Aorta (tissue), 5 donors: ENCODE measurements at places on chromosomes 6 and 20. TPM values are rescaled to one million over a fixed set of nuclear protein-coding genes. Genes with fewer than 3 reads are reported as not detected.

GSTA1 gene
- 248 TPM for polyA plus RNA-seq

GABRR1 gene
- polyA plus RNA-seq = not detected

PAK5 gene
- polyA plus RNA-seq = 0.08 TPM

PSMG4 gene
- polyA plus RNA-seq = 27.7 TPM

BCAS1 gene
- polyA plus RNA-seq = 0.51 TPM

PGC gene
- polyA plus RNA-seq = 2.5 TPM

MMUT gene
- polyA plus RNA-seq = 13.3 TPM

RFX6 gene
- polyA plus RNA-seq = not detected

DEFB124 gene
- polyA plus RNA-seq = not detected

SLC22A16 gene
- 0.38 TPM for polyA plus RNA-seq

CD40 gene
- 8.6 TPM for polyA plus RNA-seq

CAPN11 gene
- 0.46 TPM for polyA plus RNA-seq

SYNCRIP gene
- 54.0 TPM for polyA plus RNA-seq

VGLL2 gene
- polyA plus RNA-seq = not detected

RHAG gene
- not detected for polyA plus RNA-seq

EPHA7 gene
- not detected for polyA plus RNA-seq

GRM4 gene
- polyA plus RNA-seq = not detected

BACH2 gene
- 0.63 TPM for polyA plus RNA-seq

IL17A gene
- not detected for polyA plus RNA-seq

SAMHD1 gene
- polyA plus RNA-seq = 165 TPM

FRS3 gene
- 16.2 TPM for polyA plus RNA-seq

VSX1 gene
- not detected for polyA plus RNA-seq

- H3K36me3 ChIP-seq = no peaks in the 10 kb centered on the region
- H3K4me1 ChIP-seq = no peaks in the 10 kb centered on the region
- no peaks in the 10 kb centered on the region for H3K27me3 ChIP-seq
- no peak overlapping the region for H3K27ac ChIP-seq
- H3K4me3 ChIP-seq = no peak overlapping the region
Measured at GRCh38 chr20:62088258-62089127, 22.8 kb upstream of the TAF4 start.

DNA sequence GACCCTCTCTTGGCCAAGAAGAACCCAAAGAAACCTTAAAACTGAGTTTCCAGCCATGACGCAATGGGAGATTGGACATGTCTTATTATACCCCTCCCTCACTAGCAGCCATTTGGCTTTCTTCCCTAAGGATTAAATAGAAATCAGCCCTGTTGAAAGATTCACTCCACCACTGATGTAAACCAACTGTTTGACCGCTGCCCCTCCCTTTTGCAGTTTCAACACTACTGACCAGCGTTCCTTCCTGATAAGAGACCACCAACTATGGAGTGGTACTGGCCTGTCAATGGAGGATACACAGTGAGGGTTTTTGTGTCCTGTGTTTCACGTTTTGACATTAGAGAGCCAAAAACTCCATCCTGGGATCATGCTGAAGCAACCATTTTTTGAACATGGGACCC is 53.2 kb upstream of the CD2AP start:
- no peak for DNase-seq
- H3K27me3 ChIP-seq = no peaks in the 10 kb centered on the region
- H3K36me3 ChIP-seq = no peaks in the 10 kb centered on the region
- no peak overlapping the region for H3K4me3 ChIP-seq
- H3K4me1 ChIP-seq = no peaks in the 10 kb centered on the region

- no peak overlapping the region for H3K4me3 ChIP-seq
- no peaks in the 10 kb centered on the region for H3K4me1 ChIP-seq
- no peak overlapping the region for H3K27ac ChIP-seq
- no peaks in the 10 kb centered on the region for H3K27me3 ChIP-seq
- no peaks in the 10 kb centered on the region for H3K36me3 ChIP-seq
Measured at GRCh38 chr20:52496191-52496590, 304.6 kb upstream of the ZFP64 start.

DNA sequence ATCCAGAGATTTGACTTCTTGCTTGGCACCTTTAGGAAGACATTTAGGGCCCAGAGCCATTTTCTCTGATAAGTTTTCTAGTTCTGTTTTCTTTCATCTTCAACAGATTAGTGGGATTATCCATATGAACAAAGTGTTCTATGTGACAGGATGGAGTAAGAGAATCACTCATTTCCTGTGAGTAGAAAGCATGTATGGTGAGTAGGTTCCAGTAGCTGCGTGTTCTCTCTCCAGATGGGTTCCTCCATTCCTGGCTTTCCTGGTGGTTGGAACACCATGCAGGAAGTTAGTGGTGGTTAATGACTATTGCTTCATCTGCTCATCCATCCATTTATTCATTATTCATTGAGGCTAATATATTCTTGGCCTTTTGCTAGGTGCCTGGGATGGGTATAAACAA is 54.0 kb downstream of the EFCAB8 start:
- no peaks in the 10 kb centered on the region for H3K36me3 ChIP-seq
- no peaks in the 10 kb centered on the region for H3K4me1 ChIP-seq
- DNase-seq = no peak

DNA sequence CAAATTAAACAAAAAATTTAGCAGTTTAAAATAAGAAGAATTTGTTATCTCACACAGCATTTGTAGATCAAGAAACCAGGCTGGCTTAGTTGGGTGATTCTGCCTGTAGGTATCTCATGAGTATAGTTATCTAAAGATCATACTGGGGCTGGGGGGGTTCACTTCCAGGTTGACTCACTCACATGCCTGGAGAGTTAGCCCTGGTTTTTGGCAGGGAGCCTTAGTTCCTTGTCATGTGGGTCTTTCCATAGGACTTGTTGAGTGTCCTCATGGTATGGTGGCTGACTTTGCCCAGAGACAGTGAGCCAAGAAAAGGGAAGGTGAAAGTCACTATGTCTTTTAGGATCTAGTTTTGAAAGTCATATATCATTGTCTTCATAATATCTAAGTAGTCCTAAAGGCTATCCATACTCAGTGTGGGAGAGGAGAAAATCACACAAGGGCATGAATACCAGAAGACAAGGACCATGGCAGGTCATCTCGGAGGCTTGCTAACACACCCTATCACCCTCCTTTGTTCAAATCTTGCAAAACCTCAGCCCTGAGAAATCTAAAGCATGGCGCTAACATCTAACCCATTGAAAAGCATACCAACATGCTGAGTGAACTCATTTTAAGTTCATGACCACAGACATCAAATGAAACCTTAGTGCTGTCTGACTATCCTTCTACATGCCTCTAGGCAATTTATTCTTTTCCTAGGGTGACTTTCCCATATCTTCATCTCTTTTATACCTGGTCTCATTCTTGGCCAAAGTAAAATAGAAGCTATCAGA is 39.2 kb downstream of the CYP24A1 start:
- H3K27me3 ChIP-seq = no peaks in the 10 kb centered on the region
- DNase-seq = no peak
- no peaks in the 10 kb centered on the region for H3K4me1 ChIP-seq
- no peak overlapping the region for H3K27ac ChIP-seq

DNA sequence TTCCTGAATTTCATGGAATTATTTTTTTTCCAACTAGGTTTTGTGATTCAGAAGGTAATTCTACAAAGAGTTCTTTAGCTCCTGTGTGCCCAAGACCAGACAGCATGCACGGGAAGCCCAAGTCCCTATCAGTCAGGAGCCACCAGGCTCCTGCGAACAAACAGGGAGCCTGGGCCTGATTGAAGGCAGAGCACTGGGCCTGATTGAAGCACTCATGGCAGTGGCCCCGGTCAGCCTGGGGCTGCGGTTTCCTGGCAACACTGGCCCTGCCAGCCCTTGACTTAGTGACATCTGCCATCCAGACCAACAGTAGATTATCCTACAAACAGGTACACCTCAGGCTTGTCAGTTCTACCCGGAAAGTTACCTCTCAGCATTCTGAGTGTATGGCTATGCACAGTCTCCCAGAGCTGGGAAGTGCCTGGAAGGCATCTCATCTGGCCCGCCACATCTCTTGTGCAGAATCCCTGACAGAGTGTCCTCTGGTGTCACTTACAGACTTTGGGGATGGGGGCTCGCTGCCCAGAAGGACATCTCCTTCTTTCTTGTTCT is 133.8 kb downstream of the VEGFA start:
- H3K27ac ChIP-seq = no peak overlapping the region
- H3K4me3 ChIP-seq = no peak overlapping the region
- no peaks in the 10 kb centered on the region for H3K27me3 ChIP-seq
- no peak for DNase-seq
- no peaks in the 10 kb centered on the region for H3K4me1 ChIP-seq

- no peak overlapping the region for H3K4me3 ChIP-seq
- no peaks in the 10 kb centered on the region for H3K36me3 ChIP-seq
- DNase-seq = no peak
- no peak overlapping the region for H3K27ac ChIP-seq
Measured at GRCh38 chr20:4371623-4372251, 350.0 kb upstream of the PRND start.

GRCh38 chr6:146582857-146583256 is 15.9 kb upstream of the ADGB start:
- peak; percentile 69 for DNase-seq
- H3K27ac ChIP-seq = no peak overlapping the region
- H3K36me3 ChIP-seq = no peaks in the 10 kb centered on the region
- H3K4me1 ChIP-seq = no peaks in the 10 kb centered on the region
- H3K4me3 ChIP-seq = no peak overlapping the region

DNA sequence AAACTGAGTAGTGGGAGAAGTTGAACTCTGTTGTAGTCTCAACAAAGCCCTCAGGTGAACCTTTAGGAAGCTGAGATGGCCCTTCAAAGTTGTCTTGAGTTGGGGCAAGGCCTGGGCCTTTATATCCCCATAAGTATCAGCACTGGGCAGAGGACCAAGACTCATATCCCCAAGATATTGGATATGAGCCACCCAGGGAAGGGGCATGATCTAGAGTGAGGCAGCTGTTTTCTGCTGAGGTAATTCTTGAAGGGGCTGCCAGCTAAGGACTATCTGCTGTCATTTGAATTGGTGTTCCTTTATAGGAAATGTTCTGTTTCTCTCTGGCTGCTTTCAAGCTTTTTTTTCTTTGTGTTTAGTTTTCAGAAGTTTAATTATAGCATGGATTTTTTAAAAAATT is 140.7 kb upstream of the FLRT3 start:
- no peaks in the 10 kb centered on the region for H3K36me3 ChIP-seq
- H3K27ac ChIP-seq = no peak overlapping the region
- H3K4me1 ChIP-seq = no peaks in the 10 kb centered on the region
- H3K4me3 ChIP-seq = no peak overlapping the region

- no peak for DNase-seq
- H3K27ac ChIP-seq = no peak overlapping the region
- no peak overlapping the region for H3K4me3 ChIP-seq
- H3K36me3 ChIP-seq = no peaks in the 10 kb centered on the region
- H3K4me1 ChIP-seq = no peaks in the 10 kb centered on the region
Measured at GRCh38 chr20:40966516-40967185, 62.0 kb upstream of the TOP1 start.

GRCh38 chr6:25257686-25258348 is 21.4 kb upstream of the CARMIL1 start:
- no peak overlapping the region for H3K4me3 ChIP-seq
- H3K36me3 ChIP-seq = no peaks in the 10 kb centered on the region
- H3K27me3 ChIP-seq = no peaks in the 10 kb centered on the region

GRCh38 chr6:41846666-41847237 is 48.4 kb downstream of the USP49 start:
- no peaks in the 10 kb centered on the region for H3K27me3 ChIP-seq
- no peaks in the 10 kb centered on the region for H3K36me3 ChIP-seq
- no peak overlapping the region for H3K4me3 ChIP-seq
- DNase-seq = no peak

DNA sequence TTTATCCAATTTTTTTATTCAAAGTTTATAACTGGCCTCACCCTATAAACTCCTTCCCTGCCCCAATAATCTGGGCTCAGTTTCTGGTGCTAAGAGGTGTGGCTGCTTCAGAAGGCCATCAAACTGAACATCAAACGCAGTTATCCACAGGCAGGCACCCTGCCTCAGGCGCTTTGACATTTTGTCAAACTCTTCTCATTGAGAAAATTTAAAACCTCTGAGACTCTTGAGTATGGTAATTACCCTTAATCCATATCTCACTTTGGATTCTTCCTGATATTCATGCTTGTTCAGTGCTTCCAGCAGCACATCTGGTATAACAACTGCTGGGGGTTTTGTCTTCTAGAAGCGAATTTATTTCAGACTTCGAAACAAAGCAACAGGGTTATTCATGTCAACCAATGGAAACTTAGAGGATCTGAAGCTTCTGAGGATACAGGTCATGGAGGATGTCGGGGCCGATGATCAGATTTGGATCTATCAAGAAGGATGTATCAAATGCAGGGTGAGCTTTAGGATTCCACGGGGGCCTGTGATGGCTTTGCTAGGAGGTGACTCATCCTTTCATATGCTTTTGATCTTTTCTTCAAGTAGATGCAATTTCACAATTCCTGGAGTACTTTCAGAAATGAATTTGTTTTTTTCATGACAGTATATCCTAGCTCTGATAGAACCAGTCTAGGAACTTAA is 68.2 kb downstream of the RTN4IP1 start:
- no peak overlapping the region for H3K27ac ChIP-seq
- no peak for DNase-seq
- H3K4me3 ChIP-seq = no peak overlapping the region
- H3K36me3 ChIP-seq = no peaks in the 10 kb centered on the region
- no peaks in the 10 kb centered on the region for H3K4me1 ChIP-seq

GRCh38 chr6:54958446-54958845 is 111.9 kb downstream of the FAM83B start:
- no peak overlapping the region for H3K27ac ChIP-seq
- no peaks in the 10 kb centered on the region for H3K4me1 ChIP-seq
- no peaks in the 10 kb centered on the region for H3K27me3 ChIP-seq
- H3K4me3 ChIP-seq = no peak overlapping the region
- H3K36me3 ChIP-seq = no peaks in the 10 kb centered on the region

DNA sequence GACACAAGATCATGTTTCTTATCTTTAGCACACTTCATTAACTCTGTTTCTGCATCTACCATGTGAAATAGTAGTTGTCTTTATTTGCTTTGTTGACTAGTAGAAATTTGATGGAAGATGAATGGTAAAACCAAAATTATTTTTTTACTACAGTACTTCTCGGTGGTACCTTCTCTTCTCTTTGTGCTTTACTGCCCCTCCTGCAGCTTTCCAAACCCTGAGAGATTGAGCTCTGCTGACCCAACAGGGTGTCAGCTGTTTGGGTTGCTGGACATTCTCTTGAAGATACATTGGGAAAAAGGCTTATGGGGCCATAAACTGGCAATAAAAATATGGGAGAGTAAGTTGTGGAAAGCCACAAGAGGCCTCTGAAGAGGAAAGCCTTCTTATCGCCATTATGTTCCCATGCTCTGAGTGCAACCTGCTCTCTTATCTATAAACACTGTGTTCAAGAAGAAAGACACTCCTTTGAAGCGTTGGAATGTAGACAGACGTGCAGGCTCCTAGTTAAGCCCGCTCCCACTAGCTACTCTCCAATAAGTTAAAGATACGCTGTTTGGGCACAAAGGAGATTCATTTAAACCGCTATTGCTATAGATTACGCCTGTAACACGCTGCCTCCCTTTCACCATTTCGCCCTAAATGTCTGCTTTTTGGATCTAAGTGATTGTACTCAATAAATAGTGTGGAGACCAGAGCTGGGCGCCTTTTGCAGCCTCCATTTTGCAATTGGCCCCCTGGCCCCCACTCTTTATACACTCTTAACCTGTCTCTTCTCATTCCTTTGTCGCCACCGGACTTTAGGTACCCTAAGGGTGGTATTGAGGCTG is 60.1 kb upstream of the PRSS16 start:
- H3K4me3 ChIP-seq = peak overlapping the region; percentile 75
- no peaks in the 10 kb centered on the region for H3K27me3 ChIP-seq
- peak overlapping the region; percentile 67 for H3K27ac ChIP-seq
- H3K4me1 ChIP-seq = no peaks in the 10 kb centered on the region
